OCI-LY7 (cell line): ENCODE measurements at places on chromosomes 7 and 10.

- DNase-seq = no peak
Observed at GRCh38 chr7:130891254-130892094, 157.5 kb upstream of the KLF14 start.

- DNase-seq = no peak
Observed at GRCh38 chr7:45972629-45973312, 51.7 kb upstream of the IGFBP3 start.

GRCh38 chr10:92327445-92328433 is 36.8 kb downstream of the MARCHF5 start:
- DNase-seq = no peak

DNA sequence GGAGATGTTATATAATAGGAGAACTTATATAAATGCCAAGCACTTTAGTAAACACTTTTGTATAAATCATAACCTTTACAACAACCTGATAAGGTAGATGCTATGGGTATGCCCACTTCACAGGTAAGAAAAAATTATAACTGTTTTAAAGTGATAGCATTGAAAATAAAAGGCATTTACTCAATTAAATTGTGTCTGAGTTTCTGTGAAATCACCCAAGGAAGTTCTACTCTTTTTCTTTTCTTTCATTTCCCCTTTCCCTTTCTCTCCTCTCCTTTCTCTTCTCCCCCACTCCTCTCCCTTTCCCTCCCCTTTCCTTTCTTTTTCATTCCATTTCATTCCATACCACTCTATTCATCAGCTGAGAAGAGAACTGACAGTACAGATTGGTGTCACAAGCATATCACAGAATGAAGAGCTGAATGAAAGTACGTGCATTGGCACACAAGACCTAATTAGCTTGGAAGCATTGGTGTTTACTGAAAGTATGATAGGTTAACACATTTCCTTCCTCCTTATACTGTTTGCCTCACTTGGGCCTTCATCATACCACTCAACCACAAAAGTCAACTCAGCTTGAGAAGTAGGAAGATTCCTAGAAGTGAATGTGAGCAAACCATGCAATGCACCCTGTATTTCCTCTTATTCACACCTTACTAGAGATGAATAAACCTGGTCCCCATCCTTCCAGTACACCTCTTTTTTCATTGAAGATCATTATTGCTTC is 117.9 kb upstream of the AGR3 start:
- no peak for DNase-seq

GRCh38 chr10:131980321-131980720 is 1.4 kb downstream of the BNIP3 start:
- DNase-seq = no peak

GRCh38 chr7:113715981-113716856 is 202.6 kb downstream of the PPP1R3A start:
- DNase-seq = no peak

DNA sequence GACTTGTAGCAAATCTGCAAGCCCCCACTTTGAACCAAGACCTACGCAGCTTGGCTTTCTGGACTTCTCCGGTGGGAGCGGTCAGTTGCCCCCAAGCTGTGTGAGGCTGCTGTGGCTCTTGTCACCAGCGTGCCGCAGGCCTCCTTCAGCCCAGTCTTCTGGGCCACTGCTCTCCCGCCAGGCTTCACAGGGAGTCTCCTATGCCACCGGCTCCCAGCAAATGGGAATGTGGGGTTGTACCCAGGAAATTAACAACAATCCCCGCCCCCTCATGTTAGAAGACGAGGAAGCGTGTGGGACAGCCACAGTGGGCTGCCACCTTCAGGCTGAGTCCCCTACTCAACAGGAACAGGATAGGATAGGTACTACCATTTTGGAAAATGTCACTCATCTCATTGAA is 4.2 kb downstream of the WDR86 start:
- DNase-seq = no peak

- DNase-seq = peak; percentile 87
Observed at GRCh38 chr7:121244120-121244870, 84.5 kb upstream of the WNT16 start.

GRCh38 chr10:8275911-8276310 is 221.4 kb downstream of the GATA3 start:
- DNase-seq = no peak

DNA sequence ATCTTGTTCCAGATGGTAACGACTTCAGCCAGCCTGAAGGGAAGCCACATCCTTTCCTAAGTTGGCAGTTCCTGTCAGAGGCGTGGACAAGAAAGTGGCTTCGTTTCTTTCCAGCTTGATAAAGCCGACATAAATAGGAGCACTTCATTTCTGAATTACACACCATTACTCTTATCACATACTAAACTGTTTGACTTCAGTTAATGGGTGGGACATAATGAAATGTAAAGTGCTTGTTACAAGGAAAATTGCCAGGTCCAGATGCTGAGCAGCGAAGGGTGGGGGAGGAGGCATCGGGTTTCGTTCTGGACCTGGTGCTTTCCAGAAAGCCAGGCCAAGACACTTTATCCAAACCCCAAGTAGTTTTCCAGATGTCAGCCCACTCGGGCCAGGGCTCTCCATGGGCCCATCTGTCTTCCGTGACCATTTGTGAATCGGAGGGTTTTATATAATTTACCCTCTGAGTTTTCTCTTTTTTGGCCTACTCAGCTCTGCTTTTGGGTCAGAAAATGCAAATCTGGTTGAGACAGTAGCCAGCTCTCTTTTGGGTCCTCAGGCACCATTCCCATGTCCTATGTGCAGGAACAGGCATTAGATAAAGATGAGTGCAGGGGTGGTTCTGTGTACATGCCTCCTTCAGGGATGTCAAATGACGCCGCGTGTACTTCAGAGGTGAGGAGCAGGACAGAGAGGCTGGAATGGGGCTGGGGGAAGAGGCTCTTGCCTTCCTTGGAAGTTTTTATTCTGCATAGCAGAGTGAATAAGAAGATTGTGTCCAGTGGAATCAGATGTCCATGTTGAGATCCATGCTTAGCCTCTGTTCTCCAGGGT is 90.2 kb downstream of the TACC2 start:
- DNase-seq = no peak

DNA sequence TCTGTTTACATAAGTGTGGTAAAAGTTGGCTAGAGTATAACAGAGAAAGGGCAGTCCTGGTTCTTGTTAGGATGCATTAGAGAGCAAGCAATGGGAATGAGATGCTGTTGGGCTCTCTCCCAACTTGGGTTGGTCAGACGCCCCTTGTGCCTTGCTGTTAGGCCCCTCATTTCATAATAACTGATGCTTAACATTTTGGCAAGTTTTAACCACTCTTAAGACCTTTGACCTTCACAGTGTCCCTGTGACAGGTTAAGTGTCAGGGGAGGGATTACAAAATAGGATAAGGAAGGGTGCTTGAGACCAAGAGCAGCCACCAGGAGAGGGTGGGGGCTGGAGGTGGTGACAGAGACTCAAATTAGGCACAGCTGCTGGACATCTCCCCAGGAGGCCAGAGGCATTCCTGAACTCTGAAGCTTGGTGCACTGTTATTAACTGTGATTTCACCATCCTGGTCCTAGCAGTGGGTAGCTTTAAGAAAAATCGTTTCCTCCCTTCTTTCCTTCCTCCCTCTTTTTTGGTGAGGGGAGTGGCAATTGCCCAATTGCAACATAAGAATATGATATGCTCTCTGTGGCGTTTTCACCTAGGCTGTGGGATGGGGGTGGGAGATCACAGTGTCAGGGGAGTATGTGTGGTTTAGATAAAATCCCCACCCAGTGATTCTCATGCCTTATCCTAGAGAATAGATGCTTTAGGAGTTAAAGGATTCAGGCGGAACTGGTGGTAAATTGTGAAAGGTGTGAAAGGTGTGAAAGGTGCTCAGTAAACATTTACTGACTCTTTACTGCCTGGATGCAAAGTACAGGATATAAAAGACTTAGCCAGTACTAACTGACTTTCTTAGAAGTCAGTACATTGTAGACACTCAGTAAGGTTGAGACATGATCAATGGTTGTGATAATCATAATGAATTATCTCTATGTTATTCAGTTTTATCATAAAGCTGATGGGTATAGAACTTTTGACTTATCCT is 270.5 kb downstream of the BICC1 start:
- DNase-seq = no peak

DNA sequence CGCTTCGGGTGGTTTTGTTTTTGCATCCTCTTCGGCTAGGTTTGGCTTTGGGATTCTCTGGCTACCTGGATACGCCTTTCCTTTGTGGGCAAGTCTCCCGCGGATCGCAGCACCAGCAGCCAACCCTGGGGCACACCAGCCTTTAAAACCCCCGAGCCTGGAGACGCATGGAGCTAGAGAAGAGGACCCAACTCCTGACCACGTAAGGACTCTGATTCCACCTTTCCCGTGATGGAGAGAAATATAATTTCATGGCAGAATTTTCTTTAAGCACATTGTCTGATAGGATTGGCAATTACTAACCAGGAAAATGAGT is 535.4 kb upstream of the GALNT17 start:
- DNase-seq = no peak

DNA sequence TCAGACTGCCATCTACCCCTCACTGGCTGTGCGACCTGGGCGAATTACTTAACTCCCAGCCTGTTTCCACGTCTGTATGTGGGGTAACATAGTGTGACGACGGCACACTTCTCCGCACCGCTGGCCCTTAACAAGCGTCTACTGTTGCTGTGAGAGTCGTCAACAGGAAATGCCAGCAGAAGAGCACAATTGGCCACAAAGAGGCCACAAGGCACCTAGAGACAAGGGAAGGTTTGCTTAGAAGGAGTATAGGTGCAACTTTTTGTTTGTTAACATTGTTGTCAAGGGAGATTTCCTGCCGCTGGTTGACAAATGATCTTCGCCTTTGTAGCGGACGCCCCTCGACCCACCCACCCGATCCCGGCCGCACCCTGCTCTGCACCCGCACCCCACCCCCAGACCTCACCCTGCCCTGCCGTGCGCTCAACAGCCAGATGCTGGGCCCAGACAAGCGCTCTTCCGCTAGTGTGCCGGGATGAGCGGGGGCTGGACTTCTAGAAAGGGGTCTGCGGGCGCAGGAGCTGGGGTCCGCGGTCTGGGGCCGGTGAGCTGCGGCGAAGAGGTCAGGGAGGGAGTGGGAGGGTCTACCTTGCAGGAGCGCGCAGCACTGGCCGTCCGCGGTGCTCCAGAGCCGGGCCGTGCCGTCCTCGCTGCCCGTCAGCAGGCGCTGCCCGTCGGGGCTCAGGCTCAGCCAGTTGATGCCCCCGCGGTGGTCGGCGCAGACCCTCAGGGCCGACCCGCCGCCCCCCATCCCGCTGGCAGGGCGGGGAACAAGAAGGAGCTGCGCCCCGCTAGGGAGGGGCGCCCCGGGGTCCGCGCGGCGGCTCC is 785 bp downstream of the WDR86 start:
- DNase-seq = peak; percentile 36

GRCh38 chr7:123823898-123824753 is 20.8 kb upstream of the HYAL4 start:
- no peak for DNase-seq

DNA sequence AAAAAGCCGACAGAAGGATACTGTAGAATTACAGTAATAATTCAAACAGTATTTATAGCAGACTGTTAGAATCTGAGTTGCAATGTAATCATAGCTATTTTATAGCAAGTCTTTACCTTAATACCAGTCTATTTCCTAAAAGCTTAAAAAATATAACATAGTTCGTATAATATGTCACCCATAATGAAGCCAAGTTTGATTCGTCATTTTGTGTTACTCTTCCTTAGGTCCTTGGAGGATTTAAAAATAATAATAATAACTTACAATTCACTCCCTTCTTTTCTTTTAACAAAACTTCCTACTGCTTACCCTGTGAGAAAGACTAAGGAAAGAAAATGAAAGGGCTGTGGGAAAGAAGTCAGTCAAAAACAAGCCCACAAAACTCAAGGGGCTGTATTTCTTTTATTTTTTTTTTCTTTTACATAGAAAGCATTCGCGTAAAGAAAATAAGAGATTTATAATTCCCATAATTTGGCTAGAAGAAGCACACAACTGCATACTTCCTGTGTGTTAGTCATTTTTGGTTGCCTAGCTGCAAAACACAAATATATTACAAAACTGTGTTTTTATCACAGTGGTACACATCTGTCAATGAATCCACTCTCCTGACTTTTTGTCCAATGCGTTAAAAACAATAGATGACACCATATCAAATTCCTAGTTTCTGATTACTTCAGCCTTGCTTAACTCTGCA is 187.2 kb upstream of the CELF2 start:
- DNase-seq = no peak

DNA sequence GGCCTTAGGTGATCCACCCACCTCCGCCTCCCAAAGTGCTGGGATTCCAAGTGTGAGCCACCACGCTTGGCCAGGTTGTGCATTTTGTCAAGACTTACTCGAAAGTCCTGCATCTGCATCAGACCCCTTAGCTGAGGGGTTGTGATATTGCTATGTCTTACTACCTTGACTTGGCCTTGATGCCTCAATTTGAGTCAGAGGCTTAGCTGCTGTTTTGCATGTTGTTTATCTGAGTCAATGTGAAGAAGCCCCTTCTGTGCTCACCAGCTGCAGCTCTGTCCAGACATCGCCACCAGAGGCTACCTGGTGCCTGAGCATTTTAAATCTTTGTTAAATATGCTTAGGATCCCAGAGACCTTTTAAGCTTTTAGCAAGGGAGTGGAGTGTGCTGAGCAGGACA is 18.1 kb downstream of the UBE2D4 start:
- no peak for DNase-seq

GRCh38 chr10:80465451-80465835 is 11.3 kb downstream of the TSPAN14 start:
- no peak for DNase-seq

- DNase-seq = no peak
Observed at GRCh38 chr7:140402178-140402835, 1.6 kb upstream of the RAB19 start.

DNA sequence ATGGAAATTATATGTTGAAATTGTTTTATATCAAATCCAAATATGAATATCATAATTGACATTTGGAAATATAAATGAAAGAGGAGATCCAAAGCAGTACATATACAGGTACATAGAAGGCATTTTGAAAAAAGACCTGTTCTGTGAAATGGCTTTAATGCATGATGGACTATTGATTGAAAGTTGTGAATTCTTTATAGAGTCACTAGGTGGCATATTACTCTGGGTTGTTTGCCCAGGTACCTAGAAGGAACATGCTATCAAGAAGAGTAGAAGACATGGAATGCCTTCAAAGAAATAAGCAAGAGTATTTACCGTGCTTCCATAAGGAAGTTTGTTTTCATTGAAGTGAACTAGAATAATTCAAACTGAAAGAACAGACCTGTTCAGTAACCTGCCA is 160.0 kb upstream of the ANK3 start:
- peak; percentile 18 for DNase-seq

DNA sequence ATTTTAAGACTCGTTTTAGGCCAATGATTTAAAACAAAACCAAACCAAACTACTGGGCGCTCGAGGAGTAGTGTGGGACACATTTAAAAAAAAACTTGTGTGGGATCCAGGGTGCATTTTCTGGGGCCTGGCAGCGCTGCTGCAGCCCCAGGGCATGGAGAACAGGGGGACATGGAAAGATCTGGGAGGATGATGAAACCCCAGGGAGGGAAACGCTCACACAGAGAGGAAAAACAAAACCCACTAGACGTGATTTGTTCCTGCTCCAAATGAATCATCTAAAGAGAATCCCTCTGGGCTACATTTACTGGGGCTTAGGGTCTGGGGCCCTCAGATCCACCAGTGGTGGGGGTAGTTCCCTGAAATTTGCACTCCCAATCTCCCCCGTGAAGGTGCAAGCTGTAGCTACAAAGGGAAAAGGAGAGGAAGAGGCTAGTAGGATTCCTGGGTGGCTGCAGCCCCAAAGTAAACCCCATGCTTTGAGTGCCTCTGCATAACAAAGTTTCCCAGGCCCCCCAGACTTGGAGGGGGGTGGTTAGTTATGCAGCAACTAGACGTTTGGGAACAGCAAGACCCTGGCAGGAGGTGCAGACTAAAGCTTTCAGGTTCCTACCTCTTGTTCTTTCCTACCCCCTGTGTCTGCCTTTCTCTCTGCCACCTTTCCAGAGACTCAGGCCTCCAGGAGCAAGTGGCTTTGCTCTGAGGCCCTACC is 14.5 kb upstream of the HOXA13 start:
- no peak for DNase-seq
